OCI-LY7 (cell line): ENCODE measurements at places on chromosomes 7 and 10. TPM values are rescaled to one million over a fixed set of nuclear protein-coding genes. Genes with fewer than 3 reads are reported as not detected.

Gene NEUROG3
- total RNA-seq: not detected in 2 replicates

Gene TNS3
- 36.5 and 42.1 TPM in 2 replicates for total RNA-seq

Gene CDNF
- 3.6 and 3.7 TPM in 2 replicates for total RNA-seq

Gene SCIN
- total RNA-seq: not detected in 2 replicates

- DNase-seq: no peak
Measured at GRCh38 chr7:71364551-71364950, 232.6 kb downstream of the GALNT17 start.

DNA sequence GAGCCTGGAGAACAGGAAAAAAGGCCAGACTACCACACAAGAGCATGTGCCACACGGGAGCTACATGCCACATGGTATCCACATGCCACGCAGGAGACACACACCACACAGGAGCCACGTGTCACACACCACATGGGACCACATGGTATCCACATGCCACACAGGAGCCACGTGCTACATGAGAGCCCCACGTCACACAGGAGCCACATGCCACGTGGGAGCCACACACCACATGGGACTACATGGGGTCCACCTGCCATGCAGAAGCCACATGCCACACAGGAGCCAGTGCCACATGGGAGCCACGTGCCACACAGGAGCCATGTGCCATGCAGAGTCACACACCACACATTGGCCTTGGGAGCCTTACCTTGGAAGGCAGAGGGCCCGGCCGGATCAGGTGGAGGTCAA is 244.4 kb upstream of the PPP2R2D start:
- DNase-seq: no peak

- DNase-seq: peak; percentile 49
Measured at GRCh38 chr10:95758351-95759025, 2.5 kb downstream of the ENTPD1 start.

GRCh38 chr10:58360412-58361004 is 24.7 kb upstream of the TFAM start:
- no peak for DNase-seq

- DNase-seq: no peak
Measured at GRCh38 chr7:30429156-30429530, 49.4 kb downstream of the NOD1 start.

- DNase-seq: no peak
Measured at GRCh38 chr10:18377898-18378297, 237.7 kb downstream of the CACNB2 start.

DNA sequence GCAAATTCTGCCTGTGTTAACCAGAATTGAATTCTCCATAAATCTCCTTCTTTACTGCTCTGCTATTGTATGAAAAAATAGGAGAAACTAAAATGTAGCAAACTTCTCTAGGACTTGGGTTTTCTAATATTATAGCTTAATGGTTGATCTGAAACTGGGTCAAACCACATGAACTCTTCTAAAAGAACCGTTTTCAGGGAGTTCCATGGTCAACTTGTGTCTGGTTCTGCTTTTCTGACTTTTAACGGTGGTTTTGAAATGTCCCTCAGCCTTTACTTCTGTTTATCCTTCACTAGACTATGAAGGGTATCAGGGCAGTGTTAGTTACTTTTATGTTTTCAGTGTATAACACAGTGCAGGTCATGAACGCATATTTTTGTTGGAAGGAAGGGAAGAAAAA is 242.2 kb downstream of the TSPAN12 start:
- no peak for DNase-seq

DNA sequence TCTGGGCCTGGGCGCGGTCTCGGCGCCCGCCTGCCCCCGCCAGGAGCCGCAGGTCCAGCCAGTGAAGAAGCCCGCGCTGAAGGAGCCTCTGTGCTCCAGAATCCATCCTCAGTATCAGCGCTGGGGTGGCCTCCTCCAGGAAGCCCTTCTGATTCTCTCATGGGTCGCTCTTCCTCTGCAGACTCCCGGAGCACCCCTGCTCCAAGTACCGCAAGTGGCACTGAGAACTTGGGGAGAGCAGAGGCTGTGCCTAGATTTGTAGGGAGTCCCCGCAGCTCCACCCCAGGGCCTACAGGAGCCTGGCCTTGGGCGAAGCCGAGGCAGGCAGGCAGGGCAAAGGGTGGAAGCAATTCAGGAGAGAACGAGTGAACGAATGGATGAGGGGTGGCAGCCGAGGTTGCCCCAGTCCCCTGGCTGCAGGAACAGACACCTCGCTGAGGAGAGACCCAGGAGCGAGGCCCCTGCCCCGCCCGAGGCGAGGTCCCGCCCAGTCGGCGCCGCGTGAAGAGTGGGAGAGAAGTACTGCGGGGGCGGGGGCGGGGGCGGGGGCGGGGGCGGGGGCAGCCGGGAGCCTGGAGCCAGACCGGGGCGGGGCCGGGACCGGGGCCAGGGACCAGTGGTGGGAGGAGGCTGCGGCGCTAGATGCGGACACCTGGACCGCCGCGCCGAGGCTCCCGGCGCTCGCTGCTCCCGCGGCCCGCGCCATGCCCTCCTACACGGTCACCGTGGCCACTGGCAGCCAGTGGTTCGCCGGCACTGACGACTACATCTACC is at the start of gene ALOX5:
TSS of gene ALOX5 (plus strand) at position 641 of the 774 bp plus-strand sequence. CDS start at position 705, 64 bp downstream.
- DNase-seq: peak; percentile 88

DNA sequence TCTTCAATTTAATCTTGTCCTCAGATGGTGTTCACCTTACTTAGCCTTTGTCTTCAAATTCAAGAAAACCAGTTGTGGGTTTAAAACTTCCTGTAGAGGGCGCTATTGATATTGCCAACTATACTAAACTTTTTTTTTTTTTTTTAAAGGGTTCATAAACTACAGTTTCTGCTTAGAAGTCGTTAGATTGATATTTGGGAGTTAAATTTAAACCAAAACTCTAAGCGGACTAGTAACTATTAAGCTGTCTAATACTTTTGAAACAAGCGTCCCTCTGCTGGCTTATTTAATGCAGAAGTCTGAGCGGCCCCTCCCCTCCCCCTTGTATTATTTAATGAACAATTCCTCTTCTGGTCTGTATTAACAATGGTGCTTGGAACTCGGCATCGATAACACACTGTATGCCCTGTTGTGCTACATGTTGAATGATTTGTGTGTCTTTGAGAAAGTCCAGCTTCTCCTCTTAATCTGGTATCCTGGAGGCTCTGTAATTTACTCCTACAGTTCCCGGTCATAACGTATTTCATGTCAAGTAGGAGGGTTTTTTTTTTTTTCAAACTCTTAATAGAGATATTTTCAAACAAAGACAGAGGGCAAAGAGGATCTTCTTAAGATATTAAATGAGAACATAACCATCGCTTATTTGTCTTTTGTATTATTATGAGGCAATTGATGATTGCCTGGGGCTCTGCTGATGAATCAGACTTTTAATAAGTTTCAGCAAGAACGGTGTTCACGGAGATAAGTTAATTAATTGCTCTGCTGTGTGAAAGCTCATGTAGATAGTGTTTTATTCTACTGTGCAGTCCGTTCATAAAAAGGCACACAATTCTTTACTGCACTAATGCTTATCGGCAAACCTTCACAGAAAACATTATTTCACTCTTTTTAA is 22.6 kb upstream of the CREB5 start:
- DNase-seq: peak; percentile 75

- DNase-seq: no peak
Measured at GRCh38 chr10:126143117-126143516, 245.2 kb downstream of the ADAM12 start.

- no peak for DNase-seq
Measured at GRCh38 chr10:24465891-24466818, 257.2 kb downstream of the KIAA1217 start.

DNA sequence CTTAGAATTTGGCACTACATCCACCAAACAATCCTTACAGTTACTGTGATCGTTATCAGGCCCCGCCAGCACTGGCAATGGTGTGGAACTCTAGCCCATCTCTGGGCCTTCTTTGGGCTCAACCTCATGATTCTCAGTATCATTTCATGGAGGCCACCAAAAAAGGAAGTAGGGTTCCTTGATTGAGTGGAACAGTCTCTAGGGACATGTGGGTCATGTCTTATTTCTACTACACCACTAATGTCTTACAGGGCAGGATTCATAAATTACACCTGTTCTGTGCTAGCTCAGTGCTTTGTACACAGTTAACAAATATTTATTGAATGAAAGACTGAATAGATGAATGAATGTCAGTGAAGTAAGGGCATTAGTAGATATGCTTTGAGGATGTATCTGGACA is 53.9 kb downstream of the AP3M1 start:
- peak; percentile 43 for DNase-seq

- DNase-seq: no peak
Measured at GRCh38 chr7:51269321-51269720, 47.3 kb downstream of the COBL start.

DNA sequence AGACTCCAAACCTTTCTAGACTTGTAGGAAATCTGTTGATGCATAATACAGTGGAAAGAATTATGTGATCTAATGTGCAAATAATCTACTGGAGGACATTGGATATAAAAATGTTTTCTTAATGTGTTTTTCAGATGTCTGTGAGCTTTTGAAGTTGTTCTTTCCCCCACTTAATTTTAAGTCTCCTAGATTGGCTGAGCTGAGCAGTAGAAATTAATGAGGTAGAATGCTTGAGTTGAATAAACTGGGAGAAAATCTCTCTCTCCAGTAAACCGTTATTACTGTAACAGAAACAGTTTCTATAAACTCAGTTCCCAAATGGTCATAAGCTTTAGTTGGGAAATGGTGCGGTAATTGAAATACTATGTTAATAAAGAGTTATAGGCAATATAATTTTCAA is 15.7 kb downstream of the CSGALNACT2 start:
- no peak for DNase-seq
